ENCODE measurements at places on chromosomes 6 and 20.
A peak's percentile ranks its signal among the peaks of the same experiment; 100 is the strongest.

- DNase-seq, result no peak
Measured at GRCh38 chr6:126477678-126478077, 137.8 kb downstream of the CENPW start.

GRCh38 chr6:15158821-15159619 is 86.8 kb upstream of the JARID2 start:
- no peak for DNase-seq

- no peak for DNase-seq
Measured at GRCh38 chr6:7900621-7901020, 10.0 kb downstream of the TXNDC5 start.

GRCh38 chr6:40505191-40505810 is 81.9 kb downstream of the LRFN2 start:
- DNase-seq, result no peak

DNA sequence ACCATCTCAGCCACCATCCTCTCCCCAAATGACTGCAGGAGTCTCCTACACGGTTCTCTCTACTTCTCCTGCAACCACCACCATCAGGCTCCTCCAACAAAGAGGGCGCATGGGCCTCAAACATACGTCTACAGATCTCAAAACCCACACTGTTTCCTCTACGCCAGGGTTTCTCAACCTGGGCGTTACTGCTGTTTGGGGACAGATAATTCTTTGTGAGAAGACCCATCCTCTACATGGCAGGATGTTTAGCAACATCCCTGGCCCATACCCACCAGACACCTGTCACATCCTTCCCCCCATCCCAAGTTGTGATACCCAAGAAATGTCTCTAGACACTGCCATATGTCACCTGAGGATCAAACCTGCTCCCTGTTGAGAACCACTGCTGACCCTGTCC is 45.0 kb downstream of the ELMO2 start:
- no peak for DNase-seq

DNA sequence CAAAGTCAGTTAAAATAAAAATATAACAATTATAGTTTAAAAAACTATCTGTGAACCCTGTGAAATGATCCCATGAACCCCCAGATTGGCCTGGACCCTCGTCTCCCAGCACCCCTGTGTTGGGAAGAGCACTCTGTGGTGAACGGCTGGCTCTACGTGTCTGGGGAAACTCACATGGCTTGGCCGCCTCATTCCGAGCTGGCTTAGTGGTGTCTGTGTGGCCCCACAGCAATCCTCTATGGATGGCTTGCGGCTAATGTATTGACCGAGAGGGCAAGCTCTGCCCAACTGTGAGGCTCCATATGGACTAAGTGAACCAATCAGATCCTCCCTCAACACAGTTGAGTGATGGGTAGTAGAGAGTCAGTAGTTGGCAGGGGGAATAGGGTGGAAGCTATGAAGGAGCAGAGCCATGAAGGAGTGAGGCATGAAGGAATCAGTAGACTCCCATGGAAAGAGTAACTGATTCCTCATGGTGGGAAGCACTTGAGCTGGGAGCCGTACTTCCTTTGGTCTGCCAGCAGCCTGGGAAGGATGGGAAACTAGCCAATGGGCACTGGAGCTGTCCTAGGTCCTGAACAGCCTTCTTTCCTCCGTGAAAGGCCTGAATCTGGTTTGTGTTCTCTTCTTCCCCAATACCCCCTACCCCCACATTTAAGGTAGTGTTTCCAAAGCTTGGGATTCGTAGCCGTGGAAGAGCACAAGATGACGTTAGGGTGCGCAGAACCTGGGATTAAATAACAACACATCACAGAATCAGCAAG is 21.6 kb upstream of the ZNF831 start:
- peak; percentile 3 for DNase-seq
